Cortex of kidney (tissue), 1 donor: ENCODE measurements at places on chromosomes 7 and 10.

GRCh38 chr10:117363028-117363427, 12.2 kb downstream of the PDZD8 start:
- no peak for DNase-seq

DNA sequence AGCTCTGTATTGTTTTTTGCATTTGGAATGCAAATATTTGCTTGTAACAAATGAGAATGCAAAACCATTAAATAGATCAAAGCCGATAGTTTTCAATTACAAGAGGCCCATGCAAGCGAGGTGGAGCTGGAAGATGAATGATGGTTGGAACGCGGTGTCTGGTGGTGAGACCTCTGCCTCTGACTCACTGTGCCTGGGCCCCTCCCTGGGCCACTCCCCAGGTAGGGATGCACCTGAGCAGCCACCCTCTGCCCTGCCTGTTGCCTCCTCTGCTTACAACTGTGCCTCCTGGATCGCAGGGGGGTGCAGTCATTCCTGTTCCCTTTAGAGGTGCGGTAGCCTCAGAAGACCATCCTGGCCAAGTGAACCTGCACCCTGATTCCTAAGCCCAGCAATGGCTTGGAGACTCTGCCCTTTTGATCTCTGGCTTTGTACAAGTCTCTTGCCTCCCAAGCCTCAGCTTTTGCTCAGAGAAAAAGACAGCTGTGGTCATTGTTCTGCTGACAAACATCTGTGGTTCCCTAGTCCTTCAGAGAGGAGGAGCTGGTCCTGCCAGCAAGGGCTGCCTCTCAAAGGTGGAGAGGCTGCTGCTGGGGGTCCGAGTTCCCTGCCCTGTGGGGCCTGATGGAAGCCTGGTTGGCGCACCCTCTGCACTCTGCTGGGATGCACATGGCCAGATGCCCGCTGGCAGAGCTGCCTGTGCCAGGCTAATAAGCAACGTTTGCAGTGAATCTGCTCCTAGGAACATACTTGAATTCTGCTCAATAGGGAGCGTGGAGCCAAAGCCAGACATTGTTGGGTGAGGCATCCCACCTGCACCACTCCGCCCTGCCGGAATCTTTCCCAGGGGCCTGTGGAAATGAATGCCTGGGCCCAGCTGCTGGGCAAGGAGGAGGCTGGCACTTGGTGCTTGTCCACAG, 126.3 kb upstream of the TCERG1L start:
- DNase-seq, result no peak

GRCh38 chr10:77974396-77975074, 48.0 kb upstream of the DLG5 start:
- no peak for DNase-seq

GRCh38 chr10:110151467-110151866, 55.9 kb upstream of the MXI1 start:
- no peak for DNase-seq

DNA sequence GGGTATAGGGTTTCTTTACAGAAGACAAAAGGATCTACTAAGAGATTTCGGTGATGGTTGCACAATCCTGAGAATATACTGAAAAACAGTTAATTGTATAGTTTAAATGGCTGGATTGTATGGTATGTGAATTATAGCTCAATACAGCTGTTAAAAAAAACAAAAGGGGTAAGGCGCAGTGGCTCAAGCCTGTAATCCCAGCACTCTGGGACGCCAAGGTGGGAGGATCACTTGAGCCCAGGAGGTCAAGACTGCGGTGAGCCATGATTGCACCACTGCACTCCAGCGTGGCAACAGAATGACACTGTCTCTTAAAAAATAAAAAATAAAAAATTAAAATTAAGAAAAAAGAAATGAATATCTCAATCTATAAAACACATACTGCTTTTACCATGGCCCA, 18.5 kb downstream of the ESYT2 start:
- no peak for DNase-seq

- no peak for DNase-seq
Measured at GRCh38 chr7:13717031-13717430, 272.4 kb downstream of the ETV1 start.

DNA sequence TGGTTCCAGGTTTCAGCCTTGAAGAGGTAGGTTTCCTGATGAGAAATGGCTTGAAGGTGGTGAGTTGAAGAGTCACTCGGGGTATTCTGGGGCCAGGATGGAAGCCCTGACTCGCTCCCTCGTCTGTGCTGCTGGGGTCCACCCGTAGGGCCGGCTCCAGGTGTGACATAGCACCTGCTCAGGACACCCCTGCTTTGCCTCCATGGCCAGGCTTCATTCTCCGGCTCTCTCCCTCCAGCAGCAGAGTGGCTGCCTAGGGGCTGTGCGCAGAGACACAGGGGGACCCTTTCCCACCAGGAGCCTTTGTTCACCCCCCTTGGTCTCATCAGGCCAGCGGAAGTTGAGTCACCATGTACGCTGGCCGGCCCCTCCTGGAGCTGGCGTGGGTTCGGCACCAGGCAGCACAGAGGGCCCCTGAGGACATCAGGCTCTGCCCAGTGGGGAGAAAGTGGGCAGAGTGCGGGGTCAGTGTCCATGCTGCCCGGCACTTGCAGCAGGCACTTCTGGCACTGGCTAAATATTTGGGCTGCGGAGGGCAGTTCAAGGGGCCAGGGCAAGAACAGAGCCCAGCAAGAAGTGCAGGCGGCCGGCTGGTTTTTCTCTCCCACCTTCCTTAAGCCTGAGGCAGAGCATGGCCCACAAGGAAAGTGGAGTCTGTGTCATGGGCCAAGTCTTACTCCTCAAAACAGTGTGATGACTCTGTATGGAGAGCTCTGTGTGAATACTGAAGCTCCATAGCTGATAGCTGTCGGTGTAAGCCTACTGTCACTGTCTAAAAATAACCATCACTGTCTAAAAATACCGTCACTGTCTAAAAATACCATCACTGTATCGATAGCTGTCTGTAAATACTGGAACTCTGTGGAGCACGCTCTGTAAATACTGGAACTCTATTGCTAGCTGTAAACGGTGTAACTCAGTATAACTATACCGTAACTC, 3.7 kb upstream of the PRKAR1B start:
- no peak for DNase-seq

DNA sequence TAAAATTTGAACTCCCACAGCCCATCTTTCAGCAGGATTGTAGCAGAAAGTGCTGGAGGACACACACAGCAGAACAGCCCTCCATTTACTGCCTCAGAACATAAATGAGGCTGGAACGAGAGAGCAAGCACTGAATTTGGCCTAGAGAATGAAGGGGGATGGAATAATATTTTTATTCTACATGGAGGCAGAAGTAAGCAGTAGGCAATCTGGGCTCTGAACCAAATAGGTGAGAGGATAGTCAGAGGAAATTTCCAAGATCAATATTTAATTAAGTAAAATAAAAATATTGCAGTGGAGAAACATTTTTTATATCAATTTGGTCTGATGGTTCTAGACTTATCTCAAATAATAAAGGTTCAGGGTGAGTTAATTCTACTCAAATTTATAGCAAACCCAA, 29.2 kb upstream of the TSPAN13 start:
- no peak for DNase-seq

GRCh38 chr7:100185726-100186125, 8.0 kb downstream of the STAG3 start:
- DNase-seq, result no peak

DNA sequence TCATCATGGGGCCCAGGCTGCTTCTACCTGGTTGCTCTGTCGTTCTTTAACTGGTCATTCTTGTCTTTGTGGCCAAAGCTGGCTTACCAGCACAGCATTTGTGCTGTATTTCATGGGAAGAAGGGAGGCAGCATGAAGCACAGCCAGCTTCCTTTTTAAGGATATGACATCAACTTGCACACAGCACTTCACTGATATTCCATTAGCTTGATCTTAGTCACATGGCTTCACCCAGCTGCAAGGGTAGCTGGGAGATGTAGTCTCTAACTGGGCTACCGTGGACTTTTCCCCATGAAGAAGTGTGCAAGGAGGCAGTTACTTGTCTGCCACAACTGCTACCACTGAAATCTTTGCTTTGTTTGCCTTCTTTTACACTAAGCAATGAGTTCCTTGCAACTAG, 525.2 kb downstream of the LRMDA start:
- no peak for DNase-seq

DNA sequence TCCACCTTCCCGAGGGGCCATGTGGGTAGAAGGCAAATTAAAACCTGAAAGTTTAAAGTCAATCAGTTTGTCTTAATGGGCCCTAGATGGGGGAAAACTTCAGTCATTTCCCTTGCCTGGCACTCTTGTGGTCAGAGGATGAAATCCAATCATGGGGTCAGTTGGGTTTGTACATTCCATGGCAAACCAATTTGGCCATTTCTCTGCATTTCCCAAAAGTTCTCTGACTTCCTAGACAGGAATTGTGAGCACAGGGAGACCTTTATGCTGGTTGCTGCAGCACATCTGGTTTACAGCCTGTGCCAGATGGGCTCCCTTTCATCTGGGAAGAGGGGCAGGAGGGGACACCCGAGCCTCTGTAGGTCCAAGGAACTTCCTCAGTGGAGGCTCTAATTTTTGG, 113.0 kb downstream of the CYP26A1 start:
- no peak for DNase-seq

DNA sequence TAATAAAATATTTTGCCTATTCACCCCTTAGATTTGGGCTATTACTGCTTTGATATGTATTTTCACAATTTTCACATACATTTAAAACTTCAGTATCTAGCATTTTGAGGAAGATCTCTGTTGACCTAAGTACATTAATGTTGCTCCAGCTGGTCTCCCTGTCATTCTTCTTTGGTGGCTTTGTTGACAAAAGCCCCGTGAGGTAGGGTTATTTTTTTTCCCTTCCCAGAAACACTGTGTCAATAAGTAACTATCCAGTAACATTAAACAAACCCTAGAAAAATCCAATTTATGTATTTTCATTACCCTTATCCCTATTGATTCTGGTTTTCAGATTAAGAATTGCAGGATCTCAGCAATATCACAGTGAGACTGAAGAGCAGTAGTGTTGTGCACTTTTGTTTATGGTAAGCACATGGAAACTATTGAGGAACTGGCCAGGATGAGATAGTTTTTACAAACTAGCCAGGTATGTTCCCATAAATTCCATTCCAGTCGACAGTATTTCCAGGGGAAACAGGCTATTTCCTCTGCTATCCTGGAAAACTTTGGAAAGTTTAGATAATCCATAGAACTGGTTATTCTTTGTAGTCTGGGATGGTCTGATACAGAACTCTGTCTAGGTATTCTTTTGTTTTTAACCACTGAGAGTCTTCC, 198.2 kb downstream of the PON1 start:
- no peak for DNase-seq

DNA sequence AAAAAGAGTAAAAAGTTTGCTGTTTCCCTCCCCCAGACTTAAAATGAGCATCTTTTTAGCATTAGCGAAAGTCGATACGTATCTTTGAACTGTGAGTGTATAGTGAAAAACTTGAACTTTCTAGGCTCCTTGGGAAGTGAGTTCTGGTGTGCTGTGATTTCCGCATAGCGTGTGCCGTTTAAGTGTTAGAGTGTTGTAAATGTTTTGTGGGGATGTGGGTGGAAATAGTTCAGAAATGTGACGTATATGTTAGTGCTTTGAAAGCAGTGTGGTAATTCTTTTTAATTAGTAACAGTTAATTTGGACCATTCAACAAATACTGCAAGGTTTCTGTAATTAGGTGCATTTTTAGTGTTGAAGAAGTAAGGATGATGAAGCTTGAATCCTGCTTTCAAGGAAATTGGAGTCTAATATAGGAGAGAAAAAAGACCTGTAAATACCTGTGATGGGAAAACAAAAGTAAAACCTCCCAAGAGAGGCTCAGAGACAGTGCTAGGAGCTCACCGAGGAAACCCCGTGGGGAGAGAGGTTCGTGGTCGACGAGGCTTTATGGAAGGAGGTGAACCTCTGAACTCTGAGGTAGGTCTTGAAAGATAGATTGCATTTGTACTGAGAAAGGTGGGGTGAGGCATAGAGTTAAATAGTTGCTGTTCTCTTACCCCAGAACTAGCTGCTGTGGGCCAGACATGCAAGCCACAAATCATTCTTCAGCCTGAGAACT, 40.8 kb downstream of the RBM33 start:
- no peak for DNase-seq

DNA sequence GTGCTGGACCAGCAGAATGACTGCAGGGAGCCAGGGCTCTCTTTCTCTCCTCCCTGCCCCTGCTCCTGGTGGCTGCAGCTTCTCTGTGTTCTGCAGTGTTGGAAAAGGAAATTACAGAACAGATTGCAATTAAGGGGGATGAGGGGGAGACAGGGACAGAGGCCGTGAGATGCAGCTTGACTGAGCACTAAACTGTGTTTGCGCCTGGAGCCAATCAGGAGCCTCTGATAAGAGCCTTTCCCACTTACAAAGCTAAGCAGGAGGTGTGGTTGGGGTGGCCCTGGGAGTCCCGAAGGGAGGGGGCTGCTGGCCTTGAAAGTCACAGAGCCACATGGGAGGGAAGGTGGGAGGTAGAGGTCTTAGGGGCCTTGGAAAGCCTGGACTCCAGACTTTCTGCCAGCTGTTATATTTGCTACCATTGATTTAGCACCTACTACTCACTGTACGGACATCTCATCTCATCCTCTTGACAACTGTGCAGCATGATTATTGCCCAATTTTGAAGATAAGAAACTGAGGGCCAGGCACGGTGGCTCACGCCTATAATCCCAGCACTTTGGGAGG, 26.7 kb downstream of the TRIM8 start:
- no peak for DNase-seq

DNA sequence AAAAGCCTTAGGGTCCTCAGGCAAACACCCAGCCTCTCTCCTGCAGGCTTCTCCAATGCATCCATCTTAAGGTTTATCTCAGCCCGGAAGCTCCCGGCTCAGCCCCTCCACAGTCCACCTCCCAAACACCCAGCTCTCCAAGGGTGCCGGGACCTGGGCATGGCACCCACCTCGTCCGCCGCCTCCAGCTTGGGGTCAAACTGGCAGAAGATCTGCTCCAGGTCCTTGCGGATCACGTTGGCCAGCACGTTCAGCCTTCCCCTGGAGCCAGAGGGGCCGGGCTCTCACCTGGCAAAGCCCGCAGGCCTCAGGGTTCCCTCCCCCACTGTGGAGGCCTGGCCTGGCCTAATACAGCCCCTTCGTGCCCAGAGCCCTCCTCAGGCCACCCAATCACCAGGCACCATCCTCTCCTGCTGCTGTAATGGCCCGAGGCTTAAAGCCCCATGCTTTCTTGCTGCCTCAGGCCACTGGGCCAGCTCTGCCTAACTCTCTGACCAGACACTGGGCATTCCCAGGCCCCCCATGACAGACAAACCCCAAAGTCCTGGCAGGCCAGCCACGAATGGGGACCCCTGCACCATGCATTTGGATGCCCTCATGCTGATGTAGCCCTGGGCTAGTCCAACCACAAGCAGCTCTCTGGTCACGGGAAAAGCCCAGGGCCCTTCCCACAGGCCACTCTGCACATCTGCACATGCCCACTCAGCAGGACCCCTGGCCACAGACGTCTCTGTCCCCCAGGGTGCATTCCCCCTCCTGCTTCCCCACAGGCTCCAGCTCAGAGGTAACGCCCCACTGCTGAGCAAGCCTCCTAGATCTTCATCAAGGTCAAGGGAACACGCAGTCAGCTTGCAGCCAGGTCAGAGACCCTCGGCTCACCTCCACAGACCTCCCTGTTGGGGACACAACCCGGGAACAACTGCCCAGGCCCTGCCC, 12.3 kb downstream of the OGDHL start:
- no peak for DNase-seq

DNA sequence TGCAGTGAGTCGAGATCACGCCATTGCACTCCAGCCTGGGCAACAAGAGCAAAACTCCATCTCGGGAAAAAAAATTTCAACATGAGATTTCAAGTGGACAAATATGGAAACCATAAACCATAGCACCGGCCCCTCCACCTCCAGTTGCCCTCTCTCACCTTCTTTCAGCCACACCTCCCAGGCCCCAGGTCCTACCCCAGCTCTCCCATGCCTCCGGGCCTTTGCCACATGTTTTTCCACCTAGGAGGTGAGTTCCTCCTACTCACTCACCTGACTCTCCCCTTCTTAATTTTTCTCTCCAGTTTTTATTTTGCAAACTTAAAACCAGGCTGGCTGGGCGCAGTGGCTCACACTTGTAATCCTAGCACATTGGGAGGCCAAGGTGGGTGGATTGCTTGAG, 13.7 kb upstream of the CLDN4 start:
- no peak for DNase-seq
